ENCODE measurements at places on chromosomes 2 and 18.

DNA sequence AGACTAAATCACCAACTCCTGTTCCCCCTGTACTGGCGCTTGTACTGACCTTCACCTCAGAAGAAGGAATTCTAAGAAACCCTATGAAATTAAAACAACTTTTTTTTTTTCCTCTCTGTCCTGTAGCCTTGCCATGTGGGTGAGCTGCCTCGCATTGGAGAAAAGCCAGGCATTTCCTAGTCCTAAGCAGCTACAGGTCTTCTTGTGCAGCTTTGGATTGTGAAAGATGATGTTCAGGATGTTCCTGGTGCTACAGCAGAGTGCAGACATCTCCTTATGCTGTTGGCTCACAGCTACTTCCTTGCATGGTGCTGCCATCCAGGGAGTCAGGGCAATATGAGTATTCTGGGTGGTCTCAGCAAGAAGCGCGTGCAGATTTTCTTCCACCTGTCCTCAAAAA is 11.9 kb downstream of the PIK3C3 start:
- no peak for DNase-seq

- no peak for DNase-seq
Measured at GRCh38 chr2:26636935-26637334, 4.2 kb downstream of the CIB4 start.

DNA sequence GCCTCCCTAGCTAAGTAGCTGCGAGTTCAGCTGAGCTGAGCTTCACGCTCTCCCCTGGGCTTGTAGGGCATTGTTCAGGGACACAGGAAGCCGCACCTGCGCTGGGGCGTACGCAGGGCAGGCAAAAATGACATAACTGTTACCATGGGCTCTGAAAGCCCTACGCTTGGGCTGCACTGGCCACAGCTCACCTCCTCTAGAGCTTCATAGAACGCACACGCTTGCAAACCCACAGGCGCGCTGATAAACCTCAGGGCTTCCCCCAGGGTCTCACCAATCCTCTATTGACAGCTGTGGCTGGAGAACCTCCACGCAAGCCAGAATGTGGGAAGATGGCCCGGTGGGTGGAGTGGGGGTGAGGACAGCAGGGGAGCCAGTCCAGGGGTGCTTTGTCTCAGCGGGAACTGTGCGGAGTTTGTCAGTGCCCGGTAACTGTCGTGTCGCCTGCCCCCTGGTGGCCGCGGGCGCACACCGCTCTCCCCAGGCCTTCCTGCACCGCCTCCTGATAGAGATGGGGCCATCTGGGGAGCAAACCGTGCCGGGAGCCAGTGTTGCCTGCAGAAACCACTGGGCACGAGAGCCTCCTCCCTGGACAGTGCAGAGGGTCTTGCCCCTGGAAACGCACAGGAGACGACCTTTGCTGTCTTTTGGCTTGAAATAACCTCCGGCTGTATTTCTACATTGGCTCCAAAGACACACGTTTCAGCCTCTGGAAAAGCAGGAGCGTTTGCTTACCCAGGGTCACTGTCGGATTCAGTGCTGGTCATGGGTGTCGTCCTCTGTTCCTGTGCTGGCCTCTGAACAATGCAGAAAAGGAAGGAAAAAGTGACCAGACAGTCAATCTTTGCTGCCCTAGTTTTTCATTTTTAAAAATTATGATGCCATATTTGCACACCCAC is 17.0 kb upstream of the CIDEA start:
- peak; percentile 45 for DNase-seq

DNA sequence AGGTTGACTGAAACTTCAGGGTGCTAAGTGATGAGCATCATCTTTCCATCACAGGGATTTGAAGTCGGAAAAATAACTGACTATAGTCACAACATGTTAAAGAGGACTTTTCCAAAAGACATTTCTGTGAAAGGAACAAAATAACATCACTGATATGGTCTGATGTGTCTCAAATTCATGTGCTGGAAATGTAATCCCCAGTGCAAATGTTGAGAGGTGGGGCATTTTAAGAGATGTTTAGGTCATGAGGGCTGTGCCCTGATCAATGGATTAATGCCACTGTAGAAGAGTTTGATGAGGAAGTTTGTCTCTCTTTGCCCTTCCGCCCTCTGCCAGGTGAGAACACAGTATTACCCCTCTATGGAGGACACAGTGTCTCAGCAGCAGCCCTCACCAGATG is 95.9 kb downstream of the INO80D start:
- no peak for DNase-seq

DNA sequence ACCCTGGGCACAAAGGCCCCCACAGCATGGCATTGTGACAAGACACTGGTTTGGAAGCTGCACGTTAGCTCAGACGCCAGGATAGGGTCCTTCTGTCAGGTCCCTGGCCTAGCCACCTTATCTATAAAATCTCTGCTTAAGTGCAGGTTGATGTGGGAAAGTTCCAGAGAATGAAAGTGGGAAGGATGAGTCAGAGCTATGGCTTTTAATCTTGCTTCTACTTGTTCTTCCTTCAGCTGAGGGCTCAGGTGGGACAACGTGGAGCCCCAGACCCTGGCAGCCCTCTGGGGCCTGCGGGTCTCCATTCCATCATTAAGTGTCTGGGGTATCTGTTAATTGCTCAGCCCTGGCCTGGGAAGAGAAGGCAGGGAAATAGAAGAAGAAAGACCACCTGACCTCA is 64.5 kb downstream of the CELF4 start:
- no peak for DNase-seq

- DNase-seq: no peak
Measured at GRCh38 chr2:182229297-182229696, 197.5 kb downstream of the PDE1A start.

DNA sequence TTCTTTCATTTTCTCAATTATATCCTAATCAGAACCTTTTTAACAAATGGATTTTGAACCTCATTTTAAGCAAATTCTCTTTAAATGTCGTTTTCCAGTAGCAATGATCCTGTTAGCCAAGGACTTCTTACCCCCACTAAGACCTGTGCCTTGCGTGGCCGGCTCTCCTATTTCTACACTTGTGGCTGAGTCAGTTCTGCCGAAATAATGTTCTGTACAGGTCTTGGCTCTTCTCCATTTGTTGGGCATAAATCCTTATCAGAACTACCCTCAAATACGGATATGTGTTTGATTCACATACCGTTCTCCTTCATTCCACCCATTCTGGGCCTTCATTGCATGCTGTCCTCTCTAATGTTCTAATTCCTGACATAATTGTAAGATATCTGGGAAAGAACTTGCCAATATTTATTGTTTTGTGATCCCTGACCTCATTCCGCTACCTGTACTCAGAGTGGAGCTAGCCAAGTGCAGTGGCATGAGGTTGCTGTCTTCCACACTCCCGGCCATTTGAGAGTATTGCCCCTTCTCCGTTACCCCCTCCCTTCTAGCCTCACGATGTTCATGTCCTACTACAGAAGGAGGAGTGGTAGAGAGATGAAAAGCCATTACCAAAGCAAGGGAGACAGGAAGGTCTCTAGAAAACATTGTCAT is 78.7 kb downstream of the MYOM1 start:
- DNase-seq: no peak

DNA sequence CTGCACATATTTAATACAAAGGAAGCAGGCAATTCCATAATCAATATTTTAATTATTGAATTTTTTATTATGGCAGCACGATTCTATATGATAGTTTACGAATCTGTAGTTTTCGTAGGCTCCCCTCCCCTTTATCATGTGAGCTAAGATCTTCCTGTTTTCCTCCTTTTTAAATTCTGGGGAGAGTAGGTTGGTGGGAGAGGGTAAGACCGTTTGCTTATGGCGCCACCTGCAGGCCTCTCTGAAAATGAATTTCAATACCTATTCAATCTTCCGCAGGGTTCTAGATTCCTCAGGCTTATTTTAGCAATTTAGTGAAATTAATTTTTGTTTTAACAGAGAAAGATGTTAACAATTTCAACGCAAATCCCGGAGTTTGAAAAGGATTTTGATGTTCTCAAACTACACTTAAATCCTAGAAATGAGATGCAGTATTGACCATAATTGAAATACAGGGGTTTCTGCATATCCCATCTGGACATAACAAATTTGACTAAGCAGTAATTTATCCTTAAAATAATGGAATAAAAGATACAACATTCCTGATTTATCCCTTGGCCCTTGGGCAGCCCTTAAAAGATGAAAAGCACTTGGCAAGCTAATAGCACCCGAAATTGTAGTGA is 12.8 kb upstream of the GBX2 start:
- DNase-seq: no peak

GRCh38 chr2:187567126-187567525 is 12.9 kb upstream of the TFPI start:
- DNase-seq: no peak

DNA sequence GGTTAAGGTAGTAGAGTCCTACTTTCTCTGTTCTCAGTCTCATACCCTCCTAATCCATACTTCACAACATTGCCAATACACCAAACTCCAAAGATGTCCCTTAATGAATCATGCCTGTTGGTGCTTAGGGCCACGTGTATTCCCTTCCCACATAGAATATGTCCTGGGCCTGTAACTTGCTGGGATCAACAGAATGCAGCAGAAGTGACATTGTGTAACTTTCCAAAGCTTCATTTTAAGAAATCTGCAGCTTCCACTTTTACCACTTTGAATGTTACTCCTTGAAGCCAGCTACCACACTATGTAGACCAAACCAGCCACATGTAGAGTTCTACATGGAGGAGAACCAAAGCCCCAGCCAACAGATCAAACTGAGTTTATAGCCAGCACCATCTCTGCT is 58.5 kb upstream of the ARHGAP15 start:
- no peak for DNase-seq

GRCh38 chr2:121479882-121480522 is 50.7 kb upstream of the RNU4ATAC start:
- no peak for DNase-seq

DNA sequence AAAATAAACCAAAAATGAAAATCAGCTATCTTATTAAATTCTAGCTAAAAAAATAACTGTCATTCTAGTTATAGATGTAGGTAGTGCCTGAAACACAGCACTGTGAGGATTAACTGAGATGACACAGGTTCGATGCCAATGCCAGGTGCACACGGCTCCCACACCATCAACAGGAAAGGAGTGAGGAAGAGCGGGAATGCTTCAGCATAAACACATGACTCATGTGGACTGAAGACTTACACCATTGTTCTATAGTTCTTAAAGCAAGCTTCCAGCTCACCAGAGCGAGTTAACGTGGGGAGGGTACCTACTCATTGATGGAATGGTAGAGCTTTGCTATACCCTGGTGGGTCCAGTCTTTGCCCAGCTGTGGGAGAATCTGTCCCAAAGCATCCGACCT is 76.7 kb downstream of the EMILIN2 start:
- DNase-seq: no peak

DNA sequence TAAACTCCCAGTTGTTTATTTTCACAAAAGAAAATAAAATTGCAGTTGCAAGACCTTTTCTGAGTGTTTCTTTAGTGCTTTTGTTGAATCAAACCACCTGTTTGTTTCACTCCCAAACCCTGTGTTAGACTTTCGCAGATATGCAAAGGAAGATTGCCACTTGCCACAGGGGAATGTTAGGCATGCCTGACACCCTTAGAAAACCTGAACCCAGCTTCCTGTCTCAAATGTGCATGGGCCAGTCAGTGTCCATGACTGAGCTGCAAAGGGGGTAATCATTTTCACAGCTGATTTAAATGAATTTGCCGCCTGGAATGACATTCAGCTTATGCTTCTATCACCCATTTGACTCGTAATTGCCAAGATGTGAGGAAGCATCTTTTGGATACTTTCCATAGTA is 17.5 kb downstream of the TGOLN2 start:
- DNase-seq: no peak

DNA sequence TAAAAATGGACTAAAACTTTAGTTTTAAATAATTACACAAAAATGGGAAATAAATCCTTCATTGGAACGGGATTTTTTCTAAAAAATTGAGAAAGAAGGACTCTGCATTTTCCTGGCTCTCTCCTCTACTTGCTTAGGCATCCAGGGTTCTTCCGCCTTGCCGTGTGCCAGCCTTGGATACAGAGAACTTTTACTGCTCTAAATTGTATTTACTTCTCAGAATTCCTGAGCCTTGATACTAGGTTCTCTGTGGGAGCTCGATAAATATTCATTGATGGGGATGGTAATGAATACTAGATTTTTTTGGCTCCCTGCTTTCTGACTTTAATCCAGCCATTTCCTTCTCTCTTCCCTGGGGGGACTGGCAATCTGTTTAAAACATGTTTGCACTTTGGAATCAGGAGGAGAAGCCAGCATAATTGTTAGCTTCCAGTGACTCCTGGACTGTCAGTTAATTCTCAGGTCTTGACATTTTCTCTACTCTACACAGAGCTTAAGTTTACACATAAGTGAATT is 746.1 kb upstream of the LRRTM1 start:
- DNase-seq: no peak

GRCh38 chr2:234309431-234309830 is 187.4 kb downstream of the ARL4C start:
- no peak for DNase-seq

DNA sequence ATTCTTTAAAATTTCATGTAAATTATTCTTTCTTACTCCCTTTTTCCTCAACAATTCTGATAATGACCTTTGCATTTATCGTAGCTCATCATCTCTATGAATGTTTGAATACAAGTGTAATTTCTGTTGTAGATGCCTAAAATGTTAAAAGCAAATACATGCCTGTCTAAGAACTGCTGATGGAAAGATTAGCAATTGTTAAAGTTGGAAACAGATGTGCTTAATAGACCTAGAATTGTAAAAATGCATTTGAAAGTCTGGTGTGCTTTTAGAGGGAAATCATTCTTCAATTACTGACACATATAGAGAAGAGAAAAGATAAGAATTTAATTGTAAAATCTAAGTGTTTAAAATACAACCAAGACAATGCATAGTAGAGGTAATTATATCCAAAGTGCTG is 50.4 kb downstream of the CCDC102B start:
- no peak for DNase-seq

DNA sequence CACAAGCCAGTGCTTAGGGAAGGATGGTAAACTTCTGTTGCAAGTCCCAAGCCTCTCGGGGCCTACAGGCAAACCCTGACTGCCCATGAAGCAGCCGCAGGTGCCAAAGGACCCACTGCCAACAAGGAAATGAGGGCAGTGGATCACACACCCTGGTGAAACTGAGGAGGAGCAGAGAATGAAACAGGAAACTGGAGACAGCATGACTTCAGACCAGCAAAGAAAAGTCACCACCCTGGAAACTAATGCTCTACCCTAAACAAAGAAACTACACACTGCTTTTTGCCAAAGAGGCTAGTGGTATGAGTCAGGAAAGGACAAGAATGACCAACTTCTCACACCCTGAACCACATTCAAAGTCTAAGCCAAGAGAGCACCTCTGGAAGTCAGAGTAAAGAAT is 97.2 kb downstream of the MYO5B start:
- no peak for DNase-seq

DNA sequence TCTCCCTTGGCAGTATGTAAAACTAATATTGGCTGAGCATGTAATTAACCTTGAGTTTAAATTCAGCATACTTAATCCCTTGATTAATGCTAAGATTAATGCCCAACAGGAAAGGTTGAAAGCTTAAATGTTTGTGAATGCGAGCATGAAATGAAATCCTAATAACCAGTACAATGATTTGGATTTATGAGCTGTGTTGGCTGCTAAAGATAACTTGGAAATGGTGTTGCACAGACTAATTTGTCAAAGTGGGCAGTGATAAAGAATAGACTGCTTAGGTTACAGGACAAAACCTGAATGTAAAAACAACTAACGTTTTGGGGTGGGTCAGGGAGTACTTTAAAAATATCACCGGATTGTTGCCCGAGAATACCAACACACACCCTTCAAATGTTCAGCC is 70.6 kb downstream of the MGAT5 start:
- DNase-seq: no peak

GRCh38 chr18:79940814-79941472 is 10.5 kb downstream of the SLC66A2 start:
- no peak for DNase-seq

Measured in activated CD4-positive, alpha-beta T cell treated with anti-CD3 and anti-CD28 coated beads, Interleukin-2, amount 50 U/mL, for 24 hours (primary cell).